Fibroblast of mammary gland (primary cell): ENCODE measurements at places on chromosomes 11 and 22.

DNA sequence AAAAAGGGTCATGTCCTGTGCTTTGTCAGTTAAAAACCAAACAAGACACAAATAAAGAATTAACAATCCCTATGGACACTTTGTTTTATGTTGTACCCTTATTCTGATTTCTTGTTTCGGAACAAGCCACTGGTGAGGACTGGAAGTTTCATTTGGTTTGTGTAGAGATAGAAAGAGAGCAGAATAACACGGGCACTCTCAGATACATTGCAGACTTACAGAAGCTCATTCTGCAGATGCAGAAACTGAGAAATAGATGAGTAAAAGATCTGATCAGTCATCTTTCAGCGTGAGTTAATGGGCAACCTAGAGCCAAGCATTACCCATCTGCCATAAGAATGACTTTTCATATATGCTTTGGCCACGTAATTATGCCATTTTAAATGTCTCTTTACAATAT lies 407.6 kb downstream of the RAB38 start:
- no peak for DNase-seq

DNA sequence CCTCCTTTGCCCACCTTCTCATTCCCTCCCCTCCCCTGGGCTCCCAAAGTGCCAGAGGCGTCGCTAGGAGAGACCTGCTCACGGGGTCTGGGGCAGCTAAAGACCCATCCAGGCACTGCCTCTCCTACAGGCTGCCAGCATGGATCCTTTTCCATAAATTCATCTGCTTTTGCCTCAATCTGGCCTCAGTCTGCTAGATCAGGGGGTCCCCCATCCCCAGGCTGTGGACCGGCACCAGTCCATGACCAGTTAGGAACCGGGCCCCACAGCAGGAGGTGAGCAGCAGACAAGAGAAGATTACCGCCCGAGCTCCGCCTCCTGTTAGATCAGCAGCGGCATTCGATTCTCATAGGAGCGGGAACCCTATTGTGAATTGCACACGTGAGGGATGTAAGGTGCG lies 12.3 kb downstream of the LTO1 start:
- no peak for DNase-seq

DNA sequence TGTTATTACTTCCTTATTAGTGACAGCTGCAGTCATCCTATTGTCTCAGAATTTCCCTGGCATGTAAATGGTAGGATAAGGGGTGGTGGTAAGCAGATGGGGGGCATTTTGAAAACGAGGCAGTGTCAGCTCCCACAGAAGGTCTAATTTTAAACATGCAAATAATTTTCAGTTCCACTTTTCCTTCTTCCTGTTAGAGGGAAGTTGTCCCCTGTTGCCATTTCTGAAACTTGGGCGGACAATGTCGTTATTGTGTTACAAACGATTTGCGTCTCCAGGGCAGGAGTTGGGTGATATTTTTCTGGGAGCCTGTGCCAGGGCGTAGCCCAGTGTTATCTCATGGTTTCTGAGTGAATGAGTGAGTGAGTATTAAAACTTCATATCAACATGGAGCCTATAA lies 7.4 kb downstream of the PTPRJ start:
- DNase-seq, result no peak

DNA sequence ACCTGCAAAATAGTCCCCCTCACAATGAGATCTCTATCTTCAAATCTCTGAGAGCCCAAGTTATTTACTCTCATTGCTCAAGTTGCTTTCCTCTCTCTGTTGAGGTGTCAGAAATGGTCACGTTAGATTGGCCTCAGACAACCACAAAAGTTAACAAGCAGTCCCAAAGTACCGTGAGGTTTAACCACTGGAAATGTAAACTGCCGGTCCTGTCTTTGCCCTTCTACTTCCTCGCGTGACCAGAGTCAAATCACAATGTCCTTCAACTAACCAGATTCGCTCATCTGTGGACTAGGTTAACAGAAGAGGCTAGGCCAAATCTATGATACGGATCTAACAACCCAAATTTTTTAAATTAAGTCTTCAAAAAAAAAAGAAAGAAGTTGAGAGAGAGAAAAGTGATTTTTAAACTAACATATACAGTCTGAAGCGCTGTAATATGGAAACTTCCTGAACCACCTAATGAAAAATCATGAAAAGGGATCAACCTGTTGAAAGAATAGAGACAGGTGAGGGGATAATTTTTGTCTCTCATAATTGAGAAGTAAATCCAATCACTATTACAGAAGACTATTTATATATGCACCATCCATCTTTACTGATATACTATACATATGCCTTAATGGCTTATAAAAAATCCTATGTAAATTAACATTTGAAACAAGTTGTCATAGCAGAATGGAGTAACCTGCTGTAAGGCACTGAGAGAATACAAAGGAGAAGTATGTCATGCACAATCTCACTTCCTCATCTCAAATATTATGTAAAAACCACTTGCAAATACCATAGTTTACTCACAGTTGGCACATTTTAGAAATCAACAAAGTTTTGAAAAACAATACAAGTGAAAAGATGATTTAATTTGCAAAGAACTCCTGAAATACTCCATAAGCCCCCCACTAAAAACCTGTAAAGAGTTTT lies 3.3 kb upstream of the JAML start:
- DNase-seq, result no peak
